Naive thymus-derived CD4-positive, alpha-beta T cell (primary cell): ENCODE measurements at places on chromosomes 12 and 14. TPM values are rescaled to one million over a fixed set of nuclear protein-coding genes. Genes with fewer than 3 reads are reported as not detected.
A peak's percentile ranks its signal among the peaks of the same experiment; 100 is the strongest.

DNA sequence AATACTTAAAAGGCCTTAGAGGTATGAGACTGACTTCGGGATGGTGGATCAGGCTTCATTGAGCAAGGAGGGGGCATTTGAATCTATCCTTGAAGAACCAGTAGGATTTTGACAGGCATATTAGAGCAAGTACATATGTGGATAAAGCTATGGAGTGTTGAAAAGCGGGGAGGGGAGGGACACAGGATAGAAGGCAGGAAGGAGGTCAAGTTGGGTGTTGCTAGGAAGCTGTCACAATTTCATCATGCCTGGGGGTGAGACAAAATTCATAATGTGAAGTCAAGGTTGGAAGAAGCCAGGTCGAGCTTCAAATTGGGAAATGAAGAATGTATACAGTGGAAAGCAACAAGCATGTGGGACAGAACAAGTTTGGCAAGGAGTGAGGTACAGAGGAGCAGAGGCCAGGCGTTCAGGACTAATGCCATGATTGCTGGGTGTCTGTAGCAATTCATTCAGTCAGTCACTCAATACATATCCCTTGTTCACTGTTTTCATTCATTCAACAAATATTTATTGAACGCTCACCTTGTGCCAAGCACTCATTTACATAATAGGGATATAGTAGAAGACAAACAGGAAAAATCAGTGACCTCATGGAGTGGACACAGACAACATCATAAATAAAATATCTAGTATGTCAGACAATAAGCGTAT, 58.3 kb upstream of the LTA4H start:
- DNase-seq, result no peak

DNA sequence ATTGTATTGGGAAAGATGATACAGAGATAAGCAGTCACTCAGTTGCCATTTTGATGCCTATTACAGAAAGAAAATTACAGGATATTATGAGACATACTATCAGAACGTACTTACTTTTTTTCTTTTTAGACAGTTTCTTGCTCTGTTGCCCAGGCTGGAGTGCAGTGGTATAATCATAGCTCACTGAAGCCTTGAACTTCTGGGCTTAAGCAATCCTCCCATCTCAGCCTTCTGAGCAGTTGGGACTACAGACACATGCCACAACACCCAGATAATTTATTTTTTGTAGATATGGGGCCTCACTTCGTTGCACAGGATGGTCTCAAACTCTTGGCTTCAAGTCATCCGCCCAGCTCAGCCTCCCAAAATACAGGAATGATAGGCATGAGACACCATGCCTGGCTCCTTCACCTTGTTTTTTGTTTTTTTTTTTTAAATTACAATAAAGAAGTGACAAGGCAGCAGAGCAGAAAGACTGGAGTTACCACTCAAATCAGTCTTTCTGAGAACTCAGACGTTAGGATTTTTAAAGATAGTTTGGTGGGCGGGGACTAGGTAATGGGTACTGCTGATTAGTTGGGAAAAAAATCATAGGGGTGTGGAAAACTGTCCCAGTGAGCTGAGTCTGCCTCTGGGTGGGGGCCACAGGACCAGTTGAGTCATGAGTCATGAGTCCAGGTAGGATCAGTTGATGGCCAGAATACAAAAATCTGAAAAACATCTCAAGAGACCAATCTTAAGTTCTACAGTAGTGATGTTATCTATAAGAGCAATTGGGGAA, 11.5 kb upstream of the CPM start:
- no peak for DNase-seq

PIK3C2G gene
- total RNA-seq, result not detected

HNF1A gene
- total RNA-seq, result not detected

DNA sequence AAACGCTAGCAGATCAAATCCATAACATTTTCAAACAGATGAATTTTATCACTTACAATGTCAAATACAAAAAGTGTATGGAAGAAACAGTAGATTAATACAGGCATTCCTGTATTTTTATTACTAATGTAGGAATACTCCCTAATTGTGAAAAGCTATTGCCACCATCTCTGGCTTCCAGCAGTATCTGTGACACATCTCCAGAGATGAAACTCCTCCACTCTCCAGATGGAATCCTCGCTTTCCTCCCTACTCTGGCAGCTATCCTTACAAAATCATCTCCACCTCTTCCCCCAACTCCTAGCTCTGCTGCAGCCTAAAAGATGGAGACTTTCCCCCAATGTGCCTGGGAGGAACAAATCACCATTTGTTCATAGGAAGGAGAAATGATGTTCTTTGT, 211.4 kb downstream of the SSPN start:
- DNase-seq, result no peak

NYNRIN gene
- total RNA-seq, result 0.14 TPM

- DNase-seq, result no peak
Measured at GRCh38 chr14:96053600-96054381, 14.6 kb downstream of the C14orf132 start.

C14orf39 gene
- total RNA-seq, result not detected

DNA sequence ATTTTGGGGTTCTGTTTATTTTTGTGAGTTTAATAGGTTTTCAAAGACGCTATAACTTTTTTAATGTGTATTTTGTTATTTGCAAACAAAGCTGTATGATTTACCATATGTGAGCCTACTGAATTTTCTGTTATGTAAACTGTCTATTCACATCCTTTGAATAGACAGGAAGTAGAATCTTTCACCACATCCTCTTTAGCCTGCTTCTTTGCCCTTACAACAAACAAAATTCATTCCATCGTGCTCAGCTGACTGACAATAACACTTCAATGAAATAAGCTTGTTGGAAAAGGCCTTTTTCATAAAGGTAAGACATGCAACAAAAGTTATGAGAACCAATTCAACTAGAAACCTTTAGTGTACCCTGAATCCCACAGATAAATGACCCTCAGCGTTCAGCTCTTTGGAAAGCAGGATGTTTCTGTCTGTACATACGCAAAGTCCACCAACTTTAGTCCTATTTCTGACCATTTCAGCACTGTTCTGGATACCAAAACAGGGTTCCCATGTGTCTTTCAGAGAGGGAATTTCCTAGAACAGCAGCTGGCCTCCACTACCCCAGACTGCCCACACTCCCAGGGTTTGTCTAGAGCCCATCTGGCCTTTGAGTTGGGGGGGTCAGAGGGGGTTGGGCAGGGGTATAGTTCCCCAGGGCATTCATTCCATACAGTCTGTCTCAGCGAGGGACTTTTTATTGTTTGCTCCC, 71.3 kb downstream of the DUSP6 start:
- DNase-seq, result peak; percentile 72

DNA sequence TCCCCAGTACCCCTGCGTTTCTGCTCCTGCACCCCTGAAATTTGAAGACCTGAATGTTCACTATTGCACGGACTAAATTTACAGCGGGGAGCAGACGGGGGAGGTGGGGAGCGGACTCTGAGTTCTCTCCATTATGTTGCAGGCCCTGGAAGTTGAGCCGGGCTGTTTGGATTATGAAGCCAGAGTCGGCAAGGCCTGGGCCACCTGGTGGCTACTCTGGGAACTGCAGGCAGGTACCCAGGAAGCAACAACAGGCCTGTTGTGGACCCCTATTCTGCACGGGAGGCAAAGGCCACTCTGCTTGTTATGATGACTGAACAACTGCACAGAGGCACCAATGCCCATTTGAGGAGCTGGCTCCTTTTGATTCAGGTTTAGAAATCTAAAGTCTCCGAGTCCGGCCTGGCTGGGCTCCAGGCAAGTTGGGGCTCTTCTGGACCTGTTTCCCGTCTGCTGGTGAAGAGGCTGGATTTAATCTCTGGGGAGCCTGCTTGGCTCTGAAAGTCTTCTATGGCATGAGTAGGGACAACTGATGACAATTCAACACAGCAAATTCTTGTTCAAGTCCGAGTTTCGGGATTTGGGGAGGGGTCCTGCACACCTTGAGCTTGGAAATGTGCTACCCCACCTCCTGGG, 34.1 kb upstream of the FAM181A start:
- peak; percentile 25 for DNase-seq

FOXN4 gene
- not detected for total RNA-seq

DNA sequence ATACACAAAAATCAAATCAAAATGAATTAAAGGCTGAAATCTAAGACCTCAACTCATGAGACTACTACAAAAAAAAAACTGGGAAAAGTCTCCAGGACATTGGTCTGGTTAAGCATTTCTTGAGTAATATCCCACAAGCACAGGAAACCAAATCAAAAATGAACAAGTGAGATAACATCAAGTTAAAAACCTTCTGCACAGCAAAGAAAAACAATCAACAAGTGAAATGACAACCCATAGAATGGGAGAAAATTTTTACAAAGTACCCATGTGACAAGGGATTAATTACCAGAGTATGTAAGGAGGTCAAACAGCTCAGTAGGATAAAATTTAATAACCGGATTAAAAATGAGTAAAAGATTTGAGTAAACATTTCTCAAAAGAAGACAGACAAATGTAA, 338.7 kb downstream of the SLC16A7 start:
- DNase-seq, result no peak

- peak; percentile 34 for DNase-seq
Measured at GRCh38 chr12:132323171-132324010, 6.0 kb downstream of the GALNT9 start.

DNA sequence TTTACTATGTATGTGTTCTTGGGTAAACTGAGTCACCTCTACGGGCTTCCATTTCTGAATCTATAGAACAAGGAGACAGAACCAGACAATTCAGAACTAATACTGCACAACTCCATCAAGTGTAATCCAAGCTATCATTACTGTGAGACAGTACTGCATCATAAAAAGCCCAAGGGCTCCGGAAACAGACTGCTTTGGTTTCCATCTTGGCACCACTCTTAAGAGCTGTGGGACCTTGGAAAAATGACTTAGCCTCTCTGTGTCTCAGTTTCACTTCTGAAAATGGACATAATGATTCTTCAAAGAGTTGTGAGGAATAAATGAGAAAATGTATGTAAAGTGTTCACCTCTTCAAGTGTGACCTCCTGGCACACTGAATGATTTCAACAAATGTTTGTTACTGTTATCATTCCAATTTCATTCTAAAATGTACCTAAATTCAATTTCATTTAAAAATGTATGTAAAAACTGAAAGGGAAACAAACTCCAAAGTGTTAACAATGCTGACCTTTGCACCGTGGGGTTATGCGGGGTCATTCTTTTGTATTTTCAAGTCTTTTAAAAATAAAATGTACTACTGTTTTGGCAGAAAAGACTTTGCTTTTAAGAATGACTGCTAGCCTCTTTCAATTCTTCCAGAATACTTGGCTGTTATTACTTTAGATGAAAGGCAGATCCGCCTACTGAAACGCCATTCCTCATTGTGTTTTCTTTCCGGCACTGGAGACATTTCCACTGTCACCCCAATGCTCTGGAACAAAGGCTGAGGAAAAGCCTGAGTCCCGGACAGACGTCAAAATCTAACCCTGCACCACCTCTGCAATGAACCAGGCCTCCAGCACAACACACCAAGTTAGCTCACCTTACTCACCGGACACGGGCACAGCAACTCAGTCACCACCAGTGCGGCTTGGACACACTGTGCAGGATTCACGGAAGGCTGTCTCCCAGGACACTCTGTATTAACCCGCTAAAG, 62.8 kb downstream of the TMCC3 start:
- DNase-seq, result no peak

DNA sequence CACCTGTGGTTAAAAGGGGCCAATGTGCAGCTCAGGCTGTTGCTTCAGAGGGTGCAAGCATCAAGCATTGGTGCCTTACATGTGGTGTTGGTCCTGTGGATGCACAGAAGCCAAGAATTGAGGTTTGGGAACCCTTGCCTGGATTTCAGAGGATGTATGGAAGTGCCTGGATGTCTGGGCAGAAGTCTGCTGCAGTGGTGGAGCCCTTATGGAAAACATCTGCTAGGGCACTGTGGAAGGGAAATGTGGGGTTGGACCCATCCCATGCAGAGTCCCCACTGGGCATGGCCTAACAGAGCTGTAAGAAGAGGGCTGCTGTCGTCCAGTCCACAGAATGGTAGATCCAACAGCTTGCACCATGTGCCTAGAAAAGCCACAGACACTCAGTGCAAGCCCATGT, 36.6 kb downstream of the PCNX1 start:
- DNase-seq, result no peak

PTGER2 gene
- 52.3 TPM for total RNA-seq

DNA sequence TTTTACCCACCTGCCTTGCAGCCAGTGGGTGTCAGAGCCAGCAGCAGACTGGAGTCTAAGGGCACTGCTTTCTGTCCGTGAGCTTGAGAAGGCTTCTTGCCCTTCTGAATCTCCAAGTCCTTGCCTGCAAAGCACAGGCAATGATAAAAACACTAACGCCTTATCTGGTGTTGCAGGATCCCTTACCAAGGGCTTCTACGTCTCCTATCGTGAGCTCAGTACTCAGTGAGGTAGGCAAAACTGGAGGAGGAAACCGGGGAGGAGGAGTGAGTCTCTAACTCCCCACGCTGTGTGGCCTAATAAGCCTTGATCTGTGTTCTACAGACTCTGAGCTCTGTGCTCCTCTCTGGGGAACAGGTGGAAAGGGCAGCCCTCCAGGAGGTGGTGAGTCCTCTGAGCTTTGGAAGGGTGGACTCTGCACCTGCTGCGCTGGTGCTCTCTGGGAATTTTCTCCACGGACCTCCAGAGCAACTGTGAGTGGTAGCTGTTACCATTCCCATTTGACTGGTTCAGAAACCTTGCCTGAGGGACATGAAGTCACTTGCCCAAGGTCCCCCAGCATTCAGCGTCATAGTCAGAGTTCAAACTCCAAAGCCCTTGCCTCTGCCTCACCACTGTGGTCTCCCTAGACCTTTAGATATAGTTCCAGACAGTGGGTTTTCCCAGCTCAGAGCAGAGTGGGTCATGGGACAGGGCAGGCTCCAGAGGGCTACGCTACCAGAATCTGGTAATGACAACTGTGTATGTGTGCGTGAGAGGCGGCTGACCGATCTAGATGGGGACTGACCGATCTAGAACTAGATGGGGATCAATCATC, 7.0 kb upstream of the MARK3 start:
- no peak for DNase-seq

DNA sequence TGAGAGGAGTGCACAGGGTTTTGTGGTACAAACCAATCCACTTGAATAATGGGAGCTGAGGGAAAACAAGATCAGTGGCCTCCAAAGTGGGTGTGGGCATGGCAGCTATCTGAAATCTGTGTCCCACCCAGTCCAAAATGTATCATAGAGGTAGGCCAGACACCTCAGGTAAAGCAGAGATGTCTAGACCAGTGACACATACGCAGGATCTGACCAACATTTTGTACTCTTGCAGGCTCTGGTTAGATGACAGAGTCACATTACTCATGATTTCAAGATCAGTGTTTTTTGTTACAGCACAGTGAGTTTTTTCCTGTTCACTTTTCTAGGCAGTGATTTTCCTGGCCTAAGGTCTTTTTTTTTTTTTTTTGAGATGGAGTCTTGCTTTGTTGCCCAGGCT, 211.8 kb downstream of the PCNX1 start:
- DNase-seq, result no peak

TMPRSS12 gene
- not detected in 2 replicates for total RNA-seq

EID3 gene
- total RNA-seq, result 11.8 TPM
